SJCRH30 (cell line): ENCODE measurements at places on chromosomes 3 and 15.

DNA sequence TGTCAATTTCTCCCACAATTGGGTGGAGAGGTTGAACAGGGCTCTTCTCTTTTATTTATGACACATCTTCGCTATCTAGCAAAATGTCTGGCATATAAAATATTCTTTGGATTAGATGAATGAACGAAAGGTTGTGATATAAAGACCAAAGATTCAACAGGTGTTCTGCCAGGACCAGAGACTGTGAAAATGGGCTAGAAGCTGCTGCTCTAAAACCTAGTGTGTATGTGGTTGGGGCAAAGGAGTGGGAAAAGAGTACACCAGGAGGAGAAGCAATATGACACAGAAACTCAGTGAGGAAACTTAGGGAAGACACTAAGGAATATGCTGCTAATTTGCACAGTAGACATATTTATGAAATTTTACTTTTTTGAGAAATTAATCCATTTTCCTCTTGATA lies 102.0 kb upstream of the CCDC80 start:
- no peak for DNase-seq

DNA sequence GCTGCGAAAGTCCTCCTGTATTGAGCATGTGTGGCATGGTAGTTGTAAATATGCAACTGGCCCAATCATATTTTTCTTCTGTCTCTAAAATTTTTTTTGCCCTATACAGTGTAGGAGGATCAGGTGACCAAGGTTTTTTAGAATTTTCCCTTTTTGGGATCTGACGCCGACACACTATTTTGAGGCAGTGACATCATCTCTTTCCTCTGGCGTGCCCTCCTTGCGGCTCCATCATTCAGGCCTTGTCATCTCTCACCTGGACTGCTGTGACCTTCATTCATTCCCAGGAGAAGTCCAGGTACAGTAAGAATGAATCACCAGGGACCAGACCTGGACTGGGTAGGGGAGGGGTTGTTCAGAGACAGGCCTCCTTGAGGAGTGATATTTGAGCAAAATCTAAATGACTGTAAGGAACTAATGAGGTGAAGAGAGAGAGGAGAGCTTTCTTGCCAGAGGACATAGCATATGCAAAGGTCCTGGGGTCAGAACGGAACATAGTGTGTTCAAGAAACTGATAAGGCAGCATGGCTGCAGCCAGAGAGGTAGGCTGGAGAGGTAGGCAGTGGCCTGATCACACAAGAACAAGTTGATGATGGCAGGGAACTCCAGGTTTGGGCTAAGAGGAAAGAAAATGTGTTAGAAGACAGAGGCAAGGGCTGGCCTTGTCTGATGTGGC lies 38.7 kb downstream of the ARNT2 start:
- DNase-seq, result no peak

GRCh38 chr15:45372041-45372995 lies 6.0 kb downstream of the GATM start:
- no peak for DNase-seq

DNA sequence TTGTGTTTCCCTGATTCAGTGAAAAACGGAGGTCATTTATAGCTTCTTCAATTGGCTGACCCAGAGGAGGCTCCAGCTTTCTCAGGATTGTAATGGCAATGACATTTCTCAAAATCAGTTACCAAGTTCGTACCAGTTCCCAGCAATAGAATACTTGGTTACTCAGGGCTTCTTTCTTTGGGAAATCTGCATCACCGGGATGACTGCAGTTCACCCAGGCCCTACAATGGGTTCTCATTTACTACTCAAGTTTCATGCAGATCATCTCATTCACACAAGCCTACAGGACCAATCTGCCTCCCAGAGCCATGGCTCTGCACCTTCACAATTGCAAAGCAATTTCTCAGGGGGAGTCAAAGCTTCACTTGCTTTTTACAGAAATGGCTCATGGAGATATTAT lies 109.6 kb downstream of the FHIT start:
- DNase-seq, result peak; percentile 0

GRCh38 chr3:52422669-52423068 lies 22.2 kb downstream of the SEMA3G start:
- no peak for DNase-seq

DNA sequence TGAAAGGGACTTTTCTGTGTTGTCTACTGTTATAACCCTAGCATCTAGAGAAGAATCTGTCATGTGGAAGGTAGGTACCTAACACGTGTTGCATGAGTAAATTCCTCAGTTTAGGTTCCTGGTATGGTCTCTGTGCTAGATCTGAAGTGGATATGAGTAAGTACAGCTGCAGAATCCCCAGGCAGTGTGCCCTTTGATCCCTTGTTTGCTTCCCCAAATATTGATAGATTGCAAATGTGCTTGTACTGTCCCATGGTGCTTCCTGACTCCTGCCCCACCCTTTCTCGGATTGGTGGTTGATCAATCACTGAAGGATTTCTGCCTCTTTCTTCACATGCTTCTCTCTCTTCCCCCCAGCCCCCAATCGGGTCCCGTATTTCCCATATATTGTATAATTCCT lies 450.4 kb downstream of the UNC13C start:
- no peak for DNase-seq

DNA sequence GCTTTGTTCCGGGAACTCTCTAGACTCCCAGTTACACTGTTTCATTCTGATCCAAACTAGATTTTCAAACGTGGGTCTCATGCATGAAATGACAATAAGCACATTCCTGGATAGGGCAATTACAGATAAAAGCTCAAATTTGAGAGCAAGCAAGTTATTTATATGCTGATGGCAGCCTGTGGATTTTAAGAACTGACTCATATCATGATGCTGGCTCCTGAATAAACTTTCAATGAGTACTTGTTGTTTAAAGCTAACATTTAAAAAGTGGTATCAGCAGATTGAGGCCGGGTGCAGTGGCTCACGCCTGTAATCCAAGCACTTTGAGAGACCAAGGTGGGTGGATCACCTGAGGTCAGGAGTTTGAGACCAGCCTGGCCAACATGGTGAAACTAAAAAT lies 66.6 kb downstream of the LEO1 start:
- no peak for DNase-seq

- no peak for DNase-seq
These were observed 38.6 kb downstream of the EHD4 start for GRCh38 chr15:41933771-41934170.

DNA sequence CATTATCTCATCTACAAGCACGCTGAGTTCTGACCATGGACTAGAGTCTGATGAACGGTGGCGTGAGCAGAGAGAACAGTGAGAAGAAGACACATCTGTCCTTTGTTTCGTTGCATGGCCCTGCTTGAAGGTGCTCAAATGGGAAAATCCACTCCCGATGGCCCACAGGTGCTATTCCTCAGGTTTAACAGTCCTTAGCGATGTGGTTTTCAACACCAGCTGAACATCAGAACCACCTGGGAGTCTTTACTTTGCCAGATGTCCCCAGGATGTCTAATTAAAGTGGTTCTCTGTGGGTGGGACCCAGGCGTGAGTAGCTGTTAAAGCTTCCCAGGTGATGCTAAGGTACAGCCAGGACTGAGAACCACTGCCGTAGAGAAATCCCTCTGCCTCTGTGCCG lies 13.0 kb downstream of the ADAMTS17 start:
- no peak for DNase-seq

- no peak for DNase-seq
These were observed 153.0 kb upstream of the SMAD3 start for GRCh38 chr15:66912441-66912840.

GRCh38 chr3:20104167-20104661 lies 64.0 kb downstream of the KAT2B start:
- no peak for DNase-seq

DNA sequence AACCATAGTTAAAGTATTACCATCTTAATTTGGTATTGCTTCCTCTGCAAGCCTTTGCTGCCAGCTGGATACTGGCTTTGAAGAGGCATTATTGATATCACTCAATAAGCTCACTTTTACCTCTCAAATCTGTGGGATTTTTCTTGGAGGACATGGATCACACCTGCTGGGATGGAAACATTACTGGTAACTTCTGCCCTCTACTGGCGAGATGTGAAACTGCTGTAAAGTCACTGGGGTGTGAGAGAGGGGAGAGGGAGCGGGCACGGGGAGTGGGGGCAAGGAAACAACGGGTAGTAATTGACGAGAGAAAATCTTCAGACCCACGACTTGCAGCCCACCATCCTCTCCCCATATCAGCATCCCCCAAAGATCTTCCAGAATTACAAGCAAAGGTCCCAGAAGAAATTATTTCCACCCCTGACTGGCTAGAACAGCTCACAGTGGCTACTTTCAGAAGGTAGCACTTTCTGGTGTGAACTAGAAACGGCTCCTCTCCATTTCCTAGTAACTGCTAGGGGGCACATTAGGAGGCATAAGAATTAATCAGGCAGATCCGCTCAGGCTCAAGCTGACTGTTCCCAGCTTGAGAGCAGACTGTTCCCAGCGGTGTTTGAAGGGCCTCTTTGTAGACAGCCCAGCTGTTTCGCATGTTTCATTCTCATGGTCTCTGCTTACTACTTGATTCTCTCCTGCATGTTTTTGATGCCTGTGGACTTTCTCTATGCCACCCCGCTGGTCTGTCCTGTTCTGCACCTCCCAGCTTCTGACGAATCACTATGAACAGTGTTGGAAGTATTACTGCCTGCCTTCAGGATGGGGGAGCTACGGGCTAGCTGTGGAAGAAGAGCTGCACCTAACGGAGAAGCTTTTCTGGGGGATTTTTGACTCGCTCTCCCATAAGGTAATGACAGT lies 230.4 kb upstream of the CHRM5 start:
- DNase-seq, result peak; percentile 76

DNA sequence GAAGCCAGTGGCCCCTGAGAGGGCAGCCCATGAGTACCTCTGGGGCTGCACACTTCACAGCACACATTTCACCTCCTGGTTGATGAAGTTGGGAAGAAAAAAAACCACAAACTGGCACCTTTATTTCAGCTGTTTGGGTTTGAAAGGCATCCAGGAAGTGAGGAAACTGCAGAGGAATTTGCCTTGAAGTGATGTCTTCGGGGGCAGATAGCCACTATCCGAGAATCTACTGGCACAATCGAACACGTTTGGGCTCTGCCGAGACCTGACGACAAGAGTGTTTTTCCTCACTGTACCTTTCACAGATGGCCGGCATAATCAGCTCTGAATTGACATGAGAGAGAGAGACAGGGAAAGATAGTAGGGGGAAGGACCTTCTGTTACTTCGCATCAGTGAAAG lies 59.7 kb downstream of the LRIG1 start:
- DNase-seq, result peak; percentile 32

- DNase-seq, result no peak
These were observed 116.9 kb downstream of the TP63 start for GRCh38 chr3:189748046-189748445.

GRCh38 chr3:98545940-98546339 lies 14.2 kb downstream of the GPR15 start:
- no peak for DNase-seq

GRCh38 chr3:150825916-150826377 lies 63.0 kb upstream of the SIAH2 start:
- DNase-seq, result no peak

- no peak for DNase-seq
These were observed 138.1 kb upstream of the DAZL start for GRCh38 chr3:16743276-16743675.

GRCh38 chr3:179027326-179027900 lies 44.2 kb downstream of the ZMAT3 start:
- DNase-seq, result no peak

DNA sequence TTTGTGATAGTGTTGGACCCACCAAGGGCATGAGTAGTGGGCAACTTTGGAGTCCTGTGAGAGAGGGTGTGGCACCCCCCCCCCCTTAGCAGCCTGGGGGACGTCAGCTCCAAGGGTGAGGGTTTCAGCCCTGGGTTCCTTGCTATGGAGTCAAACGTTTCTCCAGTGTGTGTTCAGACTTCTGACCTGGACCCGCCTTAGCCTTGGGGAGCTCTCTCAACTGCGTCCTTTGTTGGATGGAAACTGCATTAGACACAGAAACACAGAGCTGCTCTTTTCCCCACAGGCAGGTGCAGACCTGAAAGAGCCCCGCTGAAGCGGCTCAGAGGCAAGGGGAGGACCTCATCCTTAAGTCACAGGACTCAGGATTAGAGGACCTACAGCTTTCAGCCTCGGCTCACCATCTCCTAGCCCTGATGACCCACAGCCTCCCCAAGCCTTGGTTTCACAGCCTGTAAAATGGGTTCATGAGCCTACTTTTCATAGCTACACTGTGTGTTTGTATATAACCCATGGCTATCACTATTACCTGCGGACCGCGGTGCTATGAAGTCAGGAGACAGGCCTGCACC lies 19.9 kb downstream of the ZNF710 start:
- no peak for DNase-seq

- DNase-seq, result no peak
These were observed 3.6 kb downstream of the BCL6 start for GRCh38 chr3:187741403-187742350.

DNA sequence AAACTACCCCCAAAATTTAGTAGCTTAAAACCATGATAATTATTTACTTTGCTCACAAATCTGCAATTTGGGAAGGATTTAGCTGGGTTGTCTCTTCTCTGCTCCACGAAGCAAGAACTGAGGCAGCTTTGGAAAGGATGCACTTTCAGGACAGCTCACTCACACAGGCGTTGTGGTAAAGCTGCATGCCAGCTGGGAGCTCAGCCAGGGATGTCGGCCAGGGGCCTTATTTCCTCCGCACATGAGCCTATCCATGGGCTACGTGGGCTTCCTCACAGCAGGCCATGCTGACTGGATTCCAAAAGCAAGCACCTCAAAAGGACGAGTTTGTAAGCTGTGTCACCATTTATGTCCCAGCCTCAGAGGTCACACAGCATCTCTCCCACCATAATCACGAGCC lies 301.3 kb upstream of the IGF1R start:
- no peak for DNase-seq

DNA sequence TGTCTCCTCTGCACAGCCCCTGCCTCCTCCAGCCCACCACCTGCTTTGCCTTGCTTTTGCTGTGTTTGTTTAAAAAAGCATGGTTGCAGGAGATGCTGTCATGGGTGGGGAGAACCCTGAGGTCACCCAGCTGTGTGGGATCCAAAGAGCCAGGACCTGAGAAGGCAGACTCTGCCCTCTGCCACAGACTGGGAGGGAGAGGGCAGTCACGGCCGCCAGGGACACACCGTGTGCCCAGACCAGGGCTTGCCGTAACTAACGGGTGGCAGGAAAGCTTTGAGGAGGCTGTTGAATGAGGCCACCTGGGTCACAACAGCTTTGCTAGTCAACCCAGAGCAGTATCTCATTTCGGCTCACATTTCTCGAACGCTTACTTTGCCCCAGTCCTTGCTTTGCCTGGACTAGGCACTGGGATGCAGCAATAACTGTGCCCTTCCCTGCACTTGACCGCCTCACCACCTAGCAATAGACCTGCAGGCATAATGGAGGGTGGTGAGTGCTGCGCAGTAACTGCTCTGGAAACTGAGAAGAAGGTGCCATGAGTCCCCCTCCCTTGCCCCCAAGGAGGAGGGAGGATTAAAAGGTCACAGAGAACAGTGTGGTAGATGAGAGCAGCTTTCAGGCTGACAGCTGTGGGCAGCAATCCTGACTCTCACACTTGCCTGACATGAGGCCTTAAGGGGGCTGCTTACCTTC lies 55.0 kb upstream of the CTDSPL start:
- DNase-seq, result peak; percentile 20

- DNase-seq, result no peak
These were observed 3.5 kb upstream of the NEO1 start for GRCh38 chr15:73048624-73049295.
